Stimulated activated CD8-positive, alpha-beta memory T cell treated with anti-CD3 and anti-CD28 coated beads, Interleukin-7, amount 100 ng/mL, for 1 hour (primary cell): ENCODE measurements at places on chromosomes 3 and 15.

GRCh38 chr15:98514034-98514622 is 134.2 kb upstream of the IGF1R start:
- DNase-seq = no peak

- no peak for DNase-seq
Observed at GRCh38 chr3:194329583-194329965, 21.6 kb downstream of the CPN2 start.

- DNase-seq = no peak
Observed at GRCh38 chr15:88388686-88389085, 78.5 kb downstream of the MRPL46 start.

DNA sequence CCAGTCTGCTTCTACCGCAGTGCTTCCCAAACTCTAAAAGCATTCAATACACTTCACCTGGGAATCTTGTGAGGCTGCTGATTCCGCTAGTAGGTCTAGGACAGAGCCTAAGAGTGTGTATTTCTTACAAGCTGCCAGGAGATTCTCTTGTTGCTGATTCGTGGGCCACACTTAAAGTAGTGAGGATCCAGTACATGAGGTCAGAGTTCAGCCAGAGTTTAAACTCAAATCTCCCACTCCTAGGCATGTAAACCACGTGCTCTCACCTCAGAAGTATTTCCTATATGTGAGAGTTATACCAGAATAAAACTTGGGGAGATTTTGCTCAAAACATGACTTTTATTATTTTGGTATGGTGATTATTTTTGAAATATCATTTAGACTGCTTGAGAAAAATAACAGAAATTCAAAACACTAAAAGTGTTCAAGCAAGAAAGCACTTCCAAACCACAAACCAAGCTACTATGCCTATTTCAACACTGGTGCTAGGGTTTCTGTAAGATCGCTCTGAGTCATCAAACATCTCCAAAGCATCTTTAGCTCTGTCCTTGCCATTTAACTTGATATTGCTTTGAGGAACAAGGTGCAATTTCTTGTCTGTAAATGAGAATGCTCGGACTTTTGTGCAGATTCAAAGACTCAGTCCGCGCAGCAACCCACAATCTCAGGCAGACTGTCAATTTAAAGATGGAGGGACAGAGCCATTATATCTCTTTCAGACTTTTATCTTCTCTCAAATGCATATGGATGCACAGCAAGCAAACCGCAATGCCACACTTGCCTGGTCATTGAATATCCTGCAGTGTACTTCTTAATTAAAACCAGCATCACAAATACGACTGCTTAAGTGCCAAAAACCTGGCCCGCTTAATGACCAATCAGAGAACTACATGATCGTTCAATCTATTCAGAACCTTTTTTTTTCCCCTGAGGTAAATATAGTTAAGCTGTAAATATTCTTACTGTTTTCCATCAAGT is 59.8 kb downstream of the AGTR1 start:
- no peak for DNase-seq

GRCh38 chr3:174495311-174495710 is 363.8 kb upstream of the NAALADL2 start:
- DNase-seq = no peak
